D721Med (cell line): ENCODE measurements at places on chromosomes 5 and 9.

- no peak for DNase-seq
Measured at GRCh38 chr5:149988126-149988525, 12.3 kb downstream of the TIGD6 start.

- no peak for DNase-seq
Measured at GRCh38 chr5:9888501-9888901, 258.4 kb upstream of the TAS2R1 start.

DNA sequence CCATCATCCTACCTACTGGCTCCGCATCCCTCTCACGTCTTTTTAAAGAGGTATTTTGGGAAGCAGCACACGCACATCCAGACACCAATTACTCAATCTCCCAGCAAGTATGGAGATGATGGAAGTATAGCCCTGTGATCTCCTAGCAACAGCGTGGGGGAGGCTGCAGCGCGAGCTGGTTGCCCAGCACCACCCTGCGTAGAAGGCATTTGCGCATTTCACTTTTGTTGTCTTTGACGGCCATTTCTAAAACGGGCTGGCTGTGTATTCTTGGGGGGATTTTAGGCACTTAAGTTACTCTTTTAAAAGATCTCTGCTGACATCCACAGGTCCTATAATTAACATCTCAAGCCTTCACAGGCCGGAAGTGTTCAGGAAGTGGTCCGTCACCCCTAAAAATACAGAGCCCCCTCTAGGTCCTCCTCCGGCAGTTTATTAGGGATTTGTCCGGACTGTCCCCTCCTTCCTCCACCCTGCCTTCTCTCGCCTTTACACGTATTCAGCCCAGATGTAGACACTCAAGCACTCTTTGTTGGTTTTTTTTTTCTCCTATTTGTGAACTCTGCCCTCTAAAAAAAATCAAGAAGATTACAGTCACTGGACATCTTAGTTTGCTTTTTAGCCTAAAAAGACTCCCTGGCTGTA, 371.4 kb downstream of the NTRK2 start:
- DNase-seq, result no peak

GRCh38 chr5:129629575-129629974, 118.3 kb upstream of the MINAR2 start:
- no peak for DNase-seq

- no peak for DNase-seq
Measured at GRCh38 chr5:38379350-38379937, 121.1 kb downstream of the EGFLAM start.

DNA sequence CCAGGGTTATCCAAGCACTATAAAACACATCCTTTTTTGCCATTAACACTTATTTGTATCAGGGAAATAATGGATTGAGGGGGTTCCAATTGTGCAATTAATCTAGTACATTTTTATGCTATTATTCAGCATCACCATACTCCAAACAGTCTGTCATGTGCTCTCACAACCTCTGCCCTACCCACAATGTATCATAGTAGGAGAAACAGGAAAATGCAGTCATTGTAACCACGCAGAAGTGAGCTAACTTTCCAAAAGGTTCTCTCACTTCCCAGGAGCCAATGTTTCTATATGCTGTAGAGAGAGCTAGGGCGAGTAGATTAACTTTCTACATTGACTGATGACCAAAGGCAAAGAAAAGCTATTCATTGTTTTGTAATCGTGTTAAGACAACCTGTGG, 29.8 kb downstream of the DAB2 start:
- DNase-seq, result no peak

DNA sequence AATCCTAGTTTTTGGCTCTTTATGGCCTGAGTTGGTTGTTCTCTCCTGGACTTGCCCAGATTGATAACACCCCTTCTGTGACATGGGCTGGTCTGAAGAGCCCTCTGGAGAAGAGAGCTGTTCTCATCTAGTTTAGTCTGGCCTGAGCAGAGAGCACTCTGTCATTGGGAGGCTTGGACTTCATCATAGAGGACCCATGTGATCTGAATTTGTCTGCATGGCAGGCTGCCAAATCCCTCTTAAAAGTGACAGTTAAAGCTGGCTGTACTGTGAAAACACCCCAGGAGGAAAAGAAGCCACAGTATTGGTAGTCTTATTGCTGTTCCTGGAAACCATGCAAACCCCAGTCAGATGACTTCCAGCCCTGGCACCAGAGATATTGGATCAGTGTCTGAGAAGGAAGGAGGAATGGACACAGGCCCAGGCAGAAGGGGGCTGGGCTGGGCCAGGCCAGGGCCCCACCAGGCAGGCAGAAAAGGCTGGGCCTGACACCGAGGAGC, 3.7 kb upstream of the WDR31 start:
- DNase-seq, result no peak

GRCh38 chr9:84899326-84899725, 229.8 kb downstream of the NTRK2 start:
- DNase-seq, result no peak

DNA sequence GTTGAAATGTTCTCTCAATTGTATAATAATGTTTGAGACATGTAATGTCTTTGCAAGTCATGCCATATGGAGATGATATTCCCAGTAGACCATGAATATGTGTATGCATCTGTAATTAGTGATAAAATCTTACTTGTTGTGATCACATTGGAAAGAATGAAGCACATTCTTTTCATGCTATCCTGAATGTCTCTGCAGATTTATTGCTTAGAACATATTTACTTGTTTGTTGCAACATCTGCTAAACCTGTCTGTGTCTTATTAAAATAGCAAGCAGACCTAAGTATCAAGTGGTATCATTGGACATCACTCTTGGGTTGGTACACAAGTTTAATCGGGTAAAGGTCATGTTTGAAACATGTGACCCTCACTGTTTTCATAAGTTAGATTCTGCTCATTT, 265.5 kb upstream of the CD180 start:
- no peak for DNase-seq

DNA sequence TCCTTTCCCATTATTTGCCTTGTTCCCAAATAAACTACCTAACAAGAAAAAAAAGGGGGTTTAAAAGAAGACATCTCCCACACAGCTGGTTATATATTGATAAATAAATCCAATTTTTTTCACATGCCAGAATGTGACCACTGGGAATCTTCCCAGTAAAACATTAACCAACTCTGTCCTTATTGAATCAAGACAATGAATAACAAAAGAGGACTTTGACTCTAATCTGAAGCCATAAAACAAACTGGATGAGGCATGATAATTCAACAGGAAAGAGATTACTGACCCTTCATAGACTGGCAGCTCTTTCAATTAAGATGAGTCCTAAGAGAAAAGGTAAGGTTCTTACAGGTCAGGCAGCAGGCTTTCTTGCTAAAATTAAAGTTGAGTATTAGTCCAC, 165.8 kb upstream of the CDH6 start:
- no peak for DNase-seq

DNA sequence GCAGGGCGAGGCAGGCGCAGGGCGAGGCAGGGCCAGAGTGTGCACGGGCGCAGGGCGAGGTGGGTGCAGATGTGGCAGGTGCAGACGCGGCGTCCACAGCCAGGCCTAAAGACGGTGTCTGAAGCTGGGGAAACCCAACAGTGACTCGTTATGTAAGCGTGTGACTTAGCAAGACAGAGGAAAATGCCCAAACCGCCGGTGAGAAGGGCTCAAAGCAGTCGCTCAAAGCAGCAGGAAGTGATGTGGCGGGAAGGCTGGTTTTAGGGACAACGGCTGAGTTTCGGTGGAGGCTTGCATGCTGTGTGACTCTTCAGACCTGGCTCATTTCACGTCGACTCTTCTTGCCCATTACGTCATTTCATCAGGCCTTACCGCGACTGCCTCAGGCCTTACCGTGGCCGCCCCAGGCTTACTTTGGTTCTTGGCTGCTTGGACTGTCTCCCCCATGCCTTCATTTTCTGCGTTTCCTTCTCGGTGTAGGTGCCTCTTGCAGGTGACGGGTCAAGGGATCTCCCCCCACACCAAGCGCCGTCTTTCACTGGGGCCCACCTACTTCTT, 50.5 kb upstream of the EXOC3 start:
- no peak for DNase-seq

DNA sequence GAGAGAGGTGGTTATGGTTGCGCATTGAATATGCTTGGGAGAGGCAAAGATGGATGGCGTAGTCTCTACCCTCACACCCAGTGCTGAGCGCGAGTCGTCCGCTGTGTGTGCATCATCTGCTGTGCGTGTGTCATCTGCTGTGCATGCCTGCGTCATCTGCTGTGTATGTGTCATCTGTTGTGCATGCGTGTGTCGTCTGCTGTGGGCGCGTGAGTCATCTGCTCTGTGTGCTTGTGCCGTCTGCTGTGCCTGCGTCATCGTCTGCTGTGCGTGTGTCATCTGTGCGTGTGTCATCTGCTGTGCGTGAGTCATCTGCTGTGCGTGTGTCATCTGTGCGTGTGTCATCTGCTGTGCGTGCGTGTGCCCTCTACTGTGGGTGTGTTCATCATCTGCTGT, 68.0 kb upstream of the IRX4 start:
- no peak for DNase-seq

- DNase-seq, result no peak
Measured at GRCh38 chr5:88657906-88658775, 224.8 kb downstream of the MEF2C start.

DNA sequence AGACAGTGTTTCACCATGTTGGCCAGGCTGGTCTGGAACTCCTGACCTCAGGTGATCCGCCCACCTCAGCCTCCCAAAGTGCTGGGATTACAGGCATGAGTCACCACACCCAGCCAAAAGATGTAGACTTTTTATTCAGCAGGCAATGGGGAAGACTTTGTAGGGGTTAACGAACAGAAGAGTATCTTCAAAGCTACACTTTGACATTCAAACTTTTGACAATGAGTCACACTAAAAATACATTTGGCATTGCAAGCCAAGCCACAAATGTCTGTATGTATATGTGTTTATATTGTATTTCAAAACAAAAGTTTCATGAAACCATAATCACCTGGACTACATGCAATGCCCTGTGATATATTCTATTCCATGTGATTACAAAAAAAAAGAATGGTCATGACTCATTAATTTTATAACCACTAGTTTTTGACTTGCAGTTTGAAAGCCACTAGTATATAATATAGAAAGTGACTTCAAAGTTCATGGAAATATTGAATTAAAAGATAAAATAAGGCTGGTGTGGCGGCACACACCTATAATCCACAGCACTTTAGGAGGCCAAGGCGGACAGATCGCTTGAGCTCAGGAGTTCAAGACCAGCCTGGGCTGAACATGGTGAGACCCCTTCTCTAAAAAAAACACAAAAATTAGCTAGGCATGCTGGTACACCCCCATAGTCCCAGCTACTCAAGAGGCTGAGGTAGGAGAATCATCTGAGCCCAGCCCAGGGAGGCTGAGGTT, 8.3 kb downstream of the DIMT1 start:
- DNase-seq, result no peak

DNA sequence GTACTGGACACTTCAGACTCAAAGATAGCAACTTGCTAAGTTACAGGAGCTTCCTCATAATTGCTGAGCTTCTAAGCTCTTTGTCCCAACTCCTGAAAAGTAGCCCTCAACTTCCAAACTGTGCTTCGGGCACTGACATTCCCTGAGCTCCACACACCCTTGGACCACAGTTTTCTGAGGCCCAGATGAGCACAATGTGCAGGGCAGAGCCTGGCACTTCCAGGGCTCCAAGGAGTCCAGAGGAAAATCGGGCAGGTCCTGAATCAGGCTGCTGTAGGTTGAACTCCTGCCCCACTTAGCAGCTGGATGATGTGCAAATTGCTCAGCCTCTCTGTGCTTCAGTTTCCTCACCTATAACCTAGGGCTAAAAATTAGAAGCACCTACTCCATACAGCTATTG, 54.6 kb upstream of the KCNIP1 start:
- DNase-seq, result no peak

- DNase-seq, result no peak
Measured at GRCh38 chr5:173974688-173975239, 14.2 kb upstream of the C5orf47 start.

DNA sequence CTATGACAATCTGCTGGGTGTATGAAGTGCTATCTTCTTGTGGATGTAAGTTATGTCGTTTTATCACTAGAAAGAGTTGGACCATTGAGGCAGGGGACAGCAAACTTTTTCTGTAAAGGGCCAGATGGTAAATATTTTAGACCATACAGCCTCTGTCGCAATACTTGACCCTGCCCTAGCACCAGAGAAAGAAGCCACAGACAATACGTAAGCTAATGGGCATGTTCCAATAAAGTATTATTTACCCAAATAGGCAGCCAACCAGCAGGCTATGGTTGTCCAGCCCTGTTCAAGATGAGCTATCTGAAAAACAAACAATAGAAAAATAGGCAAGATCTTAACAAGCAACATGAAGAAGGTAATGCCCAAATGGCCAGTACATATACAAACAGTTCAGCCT, 36.4 kb downstream of the MTX3 start:
- DNase-seq, result no peak

DNA sequence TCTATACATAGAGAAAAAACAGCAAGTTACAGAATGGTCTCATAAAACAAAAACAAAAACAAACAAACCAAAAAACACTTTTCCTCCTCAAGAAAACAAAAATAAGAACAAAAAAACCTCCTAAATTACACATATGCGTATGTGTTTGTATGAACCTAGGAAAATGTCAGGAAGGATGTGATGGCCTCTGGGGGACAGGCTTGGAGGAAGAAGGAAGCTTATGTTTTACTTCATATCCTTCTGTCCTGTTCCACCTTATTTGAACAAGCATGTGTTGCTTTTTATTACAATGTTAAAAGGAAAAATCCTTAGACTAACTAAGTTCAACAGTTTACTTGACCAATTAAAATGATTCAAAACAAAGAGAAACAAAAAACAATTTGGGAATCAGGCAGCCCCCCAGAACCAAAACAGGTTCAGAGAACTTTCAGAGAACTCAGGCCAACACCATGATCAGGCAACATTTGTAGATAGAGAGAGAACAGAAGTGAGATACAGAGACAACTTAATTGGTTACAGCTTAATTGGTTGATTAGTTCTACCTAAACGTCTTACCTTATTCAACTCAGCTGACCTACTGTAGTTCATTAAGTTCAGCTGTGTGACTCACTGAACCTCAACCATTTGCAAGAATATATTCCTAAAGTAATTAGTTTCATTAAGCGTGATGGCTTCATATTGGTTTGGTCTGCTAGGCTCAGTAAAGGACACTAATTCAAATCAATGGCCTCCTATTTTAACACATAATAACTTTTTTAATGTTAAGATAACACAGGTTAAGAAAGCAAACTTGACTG, 10.1 kb downstream of the SPAAR start:
- DNase-seq, result no peak

DNA sequence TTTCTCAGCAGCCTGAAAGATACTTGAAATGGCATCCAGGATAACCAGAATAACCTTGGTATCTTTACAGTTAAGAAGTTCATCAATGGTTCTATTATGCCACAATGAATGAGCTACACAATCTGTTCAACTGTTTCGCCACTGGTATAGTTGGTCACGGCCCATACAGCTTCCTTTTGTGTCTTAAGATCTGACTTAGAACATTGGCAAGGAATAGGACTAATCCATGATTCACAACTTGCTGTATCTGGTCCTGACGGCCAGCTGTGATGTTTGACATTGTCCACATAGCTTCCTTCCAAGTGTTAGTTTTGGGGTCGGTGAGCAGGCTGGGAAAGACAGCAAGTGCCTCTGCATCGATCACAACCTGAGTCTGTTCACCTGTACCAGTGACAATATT, 113.3 kb upstream of the RAD23B start:
- DNase-seq, result no peak
